HCT116 (cell line): ENCODE measurements at places on chromosomes 3 and 15.
A peak's percentile ranks its signal among the peaks of the same experiment; 100 is the strongest.

DNA sequence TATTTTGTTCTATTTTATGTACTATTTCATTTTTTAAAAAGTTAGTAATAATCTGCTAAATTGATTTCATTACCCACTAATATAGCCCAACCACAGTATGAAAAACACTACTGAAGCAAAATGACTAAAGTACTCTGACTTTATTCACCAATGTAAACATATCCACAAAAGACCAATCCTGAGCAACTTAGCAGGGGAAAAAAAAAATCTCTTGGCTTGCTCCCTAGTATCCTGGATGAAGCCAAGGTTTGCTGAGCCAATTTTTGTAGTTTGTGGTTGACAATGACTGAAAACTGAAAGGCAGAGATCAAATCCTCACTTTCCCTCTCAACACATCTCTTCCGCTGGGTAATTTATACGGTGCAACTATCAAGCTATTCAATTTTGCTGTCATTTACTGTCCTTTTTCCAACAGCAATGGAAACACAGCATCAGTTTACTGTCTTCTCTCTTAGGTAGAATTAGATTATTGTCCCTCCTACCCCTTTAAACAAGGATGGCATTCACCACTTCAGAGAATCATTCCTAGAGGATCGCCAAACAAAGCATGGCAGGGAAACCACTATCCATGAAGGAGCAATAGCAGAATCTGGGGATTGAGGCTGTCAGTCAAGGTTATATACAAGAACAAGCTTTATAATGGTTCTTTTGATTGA, 149.7 kb downstream of the THRB start:
- H3K27me3 ChIP-seq: no peaks in the 10 kb centered on the region
- DNase-seq: no peak
- no peaks in the 10 kb centered on the region for H3K36me3 ChIP-seq
- H3K4me3 ChIP-seq: no peak overlapping the region

- DNase-seq: no peak
- H3K4me3 ChIP-seq: no peak overlapping the region
- H3K36me3 ChIP-seq: no peaks in the 10 kb centered on the region
- no peaks in the 10 kb centered on the region for H3K27me3 ChIP-seq
- H3K27ac ChIP-seq: no peak overlapping the region
Observed at GRCh38 chr15:100559330-100559729, 30.6 kb upstream of the CERS3 start.

DNA sequence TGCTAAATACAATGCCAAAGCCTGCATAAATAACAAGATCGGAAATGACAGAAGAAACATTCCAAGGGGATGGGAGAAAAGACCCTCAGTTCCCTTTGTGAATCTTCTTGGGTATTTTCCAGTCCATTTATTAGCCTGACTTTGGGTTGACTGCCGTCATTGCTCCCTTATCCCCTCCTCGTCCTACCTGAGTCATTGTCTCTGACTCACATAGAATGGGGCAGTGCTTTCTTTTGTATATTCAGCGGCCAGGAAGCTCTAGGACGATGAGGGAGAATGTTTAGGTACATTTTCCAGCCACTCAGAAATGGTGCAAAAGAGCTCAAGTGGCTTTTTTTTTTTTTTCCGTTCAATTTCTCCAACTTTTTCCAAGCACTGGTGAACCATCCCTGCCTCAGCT, 71.6 kb downstream of the KAT2B start:
- no peak overlapping the region for H3K27ac ChIP-seq
- H3K36me3 ChIP-seq: no peaks in the 10 kb centered on the region
- peak; percentile 12 for DNase-seq
- H3K4me1 ChIP-seq: peaks cover 7% of the 10 kb centered on the region
- H3K27me3 ChIP-seq: no peaks in the 10 kb centered on the region
- no peak overlapping the region for H3K4me3 ChIP-seq

GRCh38 chr3:69033470-69033869, 18.7 kb downstream of the TMF1 start:
- H3K27ac ChIP-seq: no peak overlapping the region
- H3K4me1 ChIP-seq: no peaks in the 10 kb centered on the region
- H3K4me3 ChIP-seq: no peak overlapping the region

GRCh38 chr3:124633524-124633923, 96.7 kb upstream of the UMPS start:
- DNase-seq: no peak
- H3K27ac ChIP-seq: no peak overlapping the region
- H3K4me1 ChIP-seq: no peaks in the 10 kb centered on the region
- H3K27me3 ChIP-seq: no peaks in the 10 kb centered on the region
- H3K36me3 ChIP-seq: no peaks in the 10 kb centered on the region

GRCh38 chr3:179666436-179667035, 13.7 kb downstream of the USP13 start:
- no peaks in the 10 kb centered on the region for H3K36me3 ChIP-seq
- no peaks in the 10 kb centered on the region for H3K27me3 ChIP-seq
- DNase-seq: no peak
- no peak overlapping the region for H3K4me3 ChIP-seq
- no peak overlapping the region for H3K27ac ChIP-seq

GRCh38 chr3:47482366-47482765, 6.6 kb upstream of the SCAP start:
- H3K27ac ChIP-seq: no peak overlapping the region
- H3K27me3 ChIP-seq: no peaks in the 10 kb centered on the region
- H3K36me3 ChIP-seq: no peaks in the 10 kb centered on the region
- H3K4me1 ChIP-seq: peaks cover 7% of the 10 kb centered on the region
- no peak for DNase-seq
- no peak overlapping the region for H3K4me3 ChIP-seq

DNA sequence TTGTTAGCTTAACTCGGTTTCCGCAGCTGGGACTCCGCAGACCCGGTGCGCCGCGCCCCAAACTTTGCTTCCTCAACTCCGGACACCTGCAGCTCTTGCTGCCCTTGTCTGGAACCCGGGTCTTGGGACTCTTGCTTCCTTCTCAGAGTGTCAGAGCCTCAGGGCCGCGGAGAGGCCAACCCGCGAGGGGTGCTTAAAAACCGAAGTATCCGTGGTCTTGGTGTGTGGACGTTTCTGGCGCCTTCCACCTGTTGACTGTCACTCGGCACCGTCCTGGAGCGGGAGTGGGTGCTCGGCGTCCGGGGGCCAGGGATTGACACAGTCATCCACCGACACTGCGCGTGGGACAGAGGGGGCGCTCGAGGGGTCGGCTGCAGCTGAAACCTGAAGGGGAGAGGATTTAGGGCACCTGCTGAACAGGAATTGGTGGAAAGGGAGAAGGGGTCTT, 386 bp downstream of the SQOR start:
- no peak for DNase-seq
- peaks cover 38% of the 10 kb centered on the region for H3K4me1 ChIP-seq
- H3K27me3 ChIP-seq: no peaks in the 10 kb centered on the region
- H3K4me3 ChIP-seq: peak overlapping the region; percentile 74
- no peaks in the 10 kb centered on the region for H3K36me3 ChIP-seq
- peak overlapping the region; percentile 95 for H3K27ac ChIP-seq

DNA sequence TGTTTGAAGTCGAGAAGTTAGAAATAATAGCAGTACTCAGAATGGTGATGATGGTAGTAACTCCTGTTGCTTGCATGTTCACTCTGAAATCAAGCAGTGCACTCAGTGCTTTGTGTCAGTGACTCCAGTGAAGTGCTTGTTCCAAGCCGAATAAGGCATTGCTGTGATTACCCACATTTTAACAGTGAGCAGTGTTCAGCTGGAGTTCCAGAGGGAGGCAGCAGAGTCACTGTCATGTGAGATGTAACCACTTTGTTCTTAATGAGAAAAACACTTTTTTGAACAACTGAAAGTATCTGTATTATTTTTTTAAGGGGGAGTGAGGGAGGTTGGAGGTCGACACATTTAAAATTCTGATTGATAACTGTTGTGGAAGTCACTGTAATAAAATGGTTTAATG, 3.7 kb downstream of the MDFIC2 start:
- no peaks in the 10 kb centered on the region for H3K4me1 ChIP-seq
- H3K36me3 ChIP-seq: no peaks in the 10 kb centered on the region
- H3K27ac ChIP-seq: no peak overlapping the region

DNA sequence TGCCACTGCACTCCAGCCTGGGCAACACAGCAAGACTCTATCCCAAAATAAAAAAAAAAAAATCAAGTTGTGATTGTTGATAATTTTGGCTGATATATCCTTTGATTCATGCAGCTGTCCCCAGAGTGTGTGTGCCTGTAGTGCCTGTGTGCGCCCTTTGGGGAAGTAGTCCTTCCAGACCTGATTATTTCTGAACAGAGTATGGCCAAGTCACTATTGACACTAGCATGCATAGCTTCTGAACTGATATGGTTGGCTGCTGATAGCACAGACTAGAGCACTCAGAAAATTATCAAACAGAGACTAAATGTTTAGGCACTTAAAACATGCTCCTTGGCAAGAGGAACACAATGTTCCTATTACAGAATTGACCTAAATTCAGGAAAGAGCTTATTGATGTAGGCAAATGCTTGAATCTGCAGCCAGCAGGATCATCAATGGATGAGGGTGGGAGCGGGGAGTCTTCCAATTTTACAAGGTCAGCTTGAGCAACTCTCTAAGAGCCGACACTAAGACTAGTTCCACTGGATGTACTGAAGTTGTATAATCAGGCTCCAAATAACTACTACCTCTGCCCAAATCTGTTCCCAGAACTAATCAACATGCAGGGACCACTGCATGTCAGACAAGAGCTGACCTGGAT, 17.7 kb upstream of the PTPN9 start:
- no peaks in the 10 kb centered on the region for H3K27me3 ChIP-seq
- no peaks in the 10 kb centered on the region for H3K4me1 ChIP-seq
- no peak overlapping the region for H3K4me3 ChIP-seq
- no peak for DNase-seq
- H3K36me3 ChIP-seq: peaks cover 15% of the 10 kb centered on the region; the same call in 1 of the 2 replicates

DNA sequence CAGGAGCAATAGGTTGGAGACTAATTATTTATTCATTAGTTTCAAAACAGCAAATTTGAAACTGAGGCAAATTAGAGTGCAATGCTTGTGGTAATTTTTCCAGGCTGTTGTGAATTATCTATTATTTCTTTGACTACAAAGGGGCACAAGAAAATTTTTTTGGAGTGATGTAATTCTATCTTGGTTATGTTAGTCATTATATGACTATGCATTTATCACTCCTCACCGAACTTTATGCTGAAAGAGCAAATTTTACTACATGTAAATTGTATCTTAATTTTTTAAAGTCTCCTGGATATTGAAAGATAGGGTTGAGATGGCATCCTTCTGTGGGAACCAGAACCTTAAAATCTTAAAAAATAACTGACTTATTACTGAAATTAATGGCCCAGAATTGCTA, 320.0 kb upstream of the ROBO1 start:
- no peaks in the 10 kb centered on the region for H3K27me3 ChIP-seq
- H3K36me3 ChIP-seq: no peaks in the 10 kb centered on the region
- H3K4me3 ChIP-seq: no peak overlapping the region
- H3K27ac ChIP-seq: no peak overlapping the region
- no peaks in the 10 kb centered on the region for H3K4me1 ChIP-seq
- no peak for DNase-seq

GRCh38 chr15:77243135-77243534, 172.2 kb upstream of the TSPAN3 start:
- no peaks in the 10 kb centered on the region for H3K27me3 ChIP-seq
- no peaks in the 10 kb centered on the region for H3K4me1 ChIP-seq
- H3K27ac ChIP-seq: no peak overlapping the region
- H3K4me3 ChIP-seq: no peak overlapping the region
- DNase-seq: no peak
- H3K36me3 ChIP-seq: no peaks in the 10 kb centered on the region

- H3K4me1 ChIP-seq: no peaks in the 10 kb centered on the region
- H3K4me3 ChIP-seq: no peak overlapping the region
- no peaks in the 10 kb centered on the region for H3K36me3 ChIP-seq
- no peaks in the 10 kb centered on the region for H3K27me3 ChIP-seq
- no peak for DNase-seq
Observed at GRCh38 chr3:105431200-105431599, 64.5 kb downstream of the ALCAM start.

DNA sequence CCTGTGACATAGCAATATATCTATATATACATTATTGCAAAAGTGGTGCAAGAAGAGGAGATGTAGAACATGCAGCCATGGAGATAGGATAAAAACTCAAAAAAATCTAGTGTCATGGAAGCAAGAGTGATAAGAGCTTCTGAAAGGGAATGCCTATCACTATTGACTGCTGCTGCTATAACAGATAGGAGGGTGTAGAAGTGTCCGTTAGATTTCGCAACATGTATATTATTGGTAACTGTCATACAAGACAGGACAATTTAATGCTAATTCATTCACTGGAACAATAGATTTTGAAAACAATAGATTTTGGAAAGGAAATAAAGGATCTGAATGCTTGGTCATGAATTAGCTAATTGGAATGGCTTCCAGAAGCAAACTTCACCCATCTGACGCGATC, 224.5 kb downstream of the ZNF385D start:
- no peak overlapping the region for H3K4me3 ChIP-seq
- H3K36me3 ChIP-seq: no peaks in the 10 kb centered on the region
- no peak for DNase-seq
- H3K4me1 ChIP-seq: no peaks in the 10 kb centered on the region
- no peaks in the 10 kb centered on the region for H3K27me3 ChIP-seq

DNA sequence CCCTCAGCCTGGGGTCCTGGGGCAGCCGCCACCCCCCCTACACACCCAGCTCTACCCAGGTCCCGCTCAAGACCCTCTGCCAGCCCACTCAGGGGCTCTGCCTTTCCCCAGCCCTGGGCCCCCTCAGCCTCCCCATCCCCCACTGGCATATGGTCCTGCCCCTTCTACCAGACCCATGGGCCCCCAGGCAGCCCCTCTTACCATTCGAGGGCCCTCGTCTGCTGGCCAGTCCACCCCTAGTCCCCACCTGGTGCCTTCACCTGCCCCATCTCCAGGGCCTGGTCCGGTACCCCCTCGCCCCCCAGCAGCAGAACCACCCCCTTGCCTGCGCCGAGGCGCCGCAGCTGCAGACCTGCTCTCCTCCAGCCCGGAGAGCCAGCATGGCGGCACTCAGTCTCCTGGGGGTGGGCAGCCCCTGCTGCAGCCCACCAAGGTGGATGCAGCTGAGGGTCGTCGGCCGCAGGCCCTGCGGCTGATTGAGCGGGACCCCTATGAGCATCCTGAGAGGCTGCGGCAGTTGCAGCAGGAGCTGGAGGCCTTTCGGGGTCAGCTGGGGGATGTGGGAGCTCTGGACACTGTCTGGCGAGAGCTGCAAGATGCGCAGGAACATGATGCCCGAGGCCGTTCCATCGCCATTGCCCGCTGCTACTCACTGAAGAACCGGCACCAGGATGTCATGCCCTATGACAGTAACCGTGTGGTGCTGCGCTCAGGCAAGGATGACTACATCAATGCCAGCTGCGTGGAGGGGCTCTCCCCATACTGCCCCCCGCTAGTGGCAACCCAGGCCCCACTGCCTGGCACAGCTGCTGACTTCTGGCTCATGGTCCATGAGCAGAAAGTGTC, 30.2 kb downstream of the PTPN23 start:
- H3K4me1 ChIP-seq: peaks cover 3% of the 10 kb centered on the region; the same call in 1 of the 2 replicates
- no peak overlapping the region for H3K27ac ChIP-seq
- H3K27me3 ChIP-seq: no peaks in the 10 kb centered on the region

DNA sequence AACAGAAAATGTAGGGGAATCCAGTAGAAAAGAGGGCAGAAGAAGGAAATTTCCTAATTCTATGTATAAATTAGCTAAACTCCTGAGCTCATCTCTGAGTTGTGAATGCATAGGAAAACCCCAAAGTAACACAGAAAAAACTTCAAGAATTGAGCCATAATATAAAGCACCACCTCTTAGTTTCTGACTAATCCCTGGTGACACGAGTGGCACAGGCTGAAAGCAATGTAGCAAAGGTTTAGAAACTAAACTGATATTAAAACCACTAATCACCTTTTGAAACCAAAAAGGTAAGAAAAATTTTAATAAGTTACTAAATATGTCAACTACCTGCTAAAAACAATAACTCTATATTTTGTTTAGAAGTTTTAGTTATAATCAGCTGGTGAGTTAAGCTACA, 255.6 kb upstream of the NECTIN3 start:
- DNase-seq: peak; percentile 3
- H3K4me1 ChIP-seq: peaks cover 53% of the 10 kb centered on the region
- H3K27ac ChIP-seq: peak overlapping the region; percentile 91
